ENCODE measurements at places on chromosomes 7 and 10. TPM values are rescaled to one million over a fixed set of nuclear protein-coding genes. Genes with fewer than 3 reads are reported as not detected.

CXCL12 gene
- 143 TPM for polyA plus RNA-seq

PRLHR gene
- polyA plus RNA-seq, result 0.08 TPM

UNCX gene
- polyA plus RNA-seq, result not detected

PKD1L1 gene
- 0.13 TPM for polyA plus RNA-seq

TDRD1 gene
- 0.17 TPM for polyA plus RNA-seq

NPFFR1 gene
- 0.04 TPM for polyA plus RNA-seq

TEX36 gene
- not detected for polyA plus RNA-seq

FERD3L gene
- polyA plus RNA-seq, result not detected

Data from ovary (tissue), 10 donors.